ENCODE measurements at places on chromosomes 6 and 20.

GRCh38 chr6:93721386-93722048 is 302.2 kb upstream of the EPHA7 start:
- DNase-seq, result no peak

DNA sequence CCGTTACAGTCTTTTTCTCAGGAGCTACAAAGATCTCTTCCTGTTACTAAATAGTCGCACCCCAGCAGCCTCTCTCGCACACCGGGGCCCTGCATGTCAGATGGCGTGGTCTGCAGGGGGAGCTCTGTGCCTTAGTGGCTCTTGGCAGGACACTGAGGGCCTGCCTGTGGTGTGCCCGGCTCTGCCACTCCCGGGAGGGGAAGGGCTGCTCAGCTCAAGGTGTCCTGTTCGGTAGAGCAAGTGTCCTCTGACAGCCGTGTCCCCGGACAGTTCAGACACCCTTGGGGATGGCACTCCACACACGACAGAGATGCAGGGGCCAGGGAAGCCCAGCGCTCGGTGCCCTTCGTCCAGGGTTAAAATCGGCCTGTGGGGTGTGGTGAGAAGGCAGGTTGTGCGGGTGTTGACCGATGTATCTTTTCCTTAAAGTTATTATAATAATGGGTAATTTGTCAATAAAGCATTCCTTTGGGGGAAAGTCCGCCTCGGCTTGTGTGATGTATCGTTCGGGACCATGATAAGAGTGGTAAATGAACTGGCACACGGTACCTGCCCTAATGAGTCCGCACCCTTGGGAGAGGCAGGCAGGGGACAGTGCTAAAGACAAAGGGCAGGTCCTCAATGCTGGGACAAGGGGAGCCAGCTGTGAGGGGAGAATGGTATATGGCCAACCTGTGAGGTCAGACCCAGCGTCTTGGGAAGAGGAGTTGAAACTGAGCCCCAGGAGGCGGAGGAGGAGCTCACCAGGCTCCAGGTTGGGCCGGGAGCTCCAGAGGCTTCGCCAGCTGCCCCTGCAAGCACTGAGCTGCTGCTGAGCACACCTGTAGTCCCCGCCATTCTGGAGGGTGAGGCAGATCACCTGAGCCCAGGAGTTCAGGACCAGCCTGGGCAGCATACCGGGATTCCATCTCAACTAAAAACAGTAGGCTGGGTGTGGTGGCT is 3.6 kb upstream of the DNAJC5 start:
- no peak for DNase-seq

DNA sequence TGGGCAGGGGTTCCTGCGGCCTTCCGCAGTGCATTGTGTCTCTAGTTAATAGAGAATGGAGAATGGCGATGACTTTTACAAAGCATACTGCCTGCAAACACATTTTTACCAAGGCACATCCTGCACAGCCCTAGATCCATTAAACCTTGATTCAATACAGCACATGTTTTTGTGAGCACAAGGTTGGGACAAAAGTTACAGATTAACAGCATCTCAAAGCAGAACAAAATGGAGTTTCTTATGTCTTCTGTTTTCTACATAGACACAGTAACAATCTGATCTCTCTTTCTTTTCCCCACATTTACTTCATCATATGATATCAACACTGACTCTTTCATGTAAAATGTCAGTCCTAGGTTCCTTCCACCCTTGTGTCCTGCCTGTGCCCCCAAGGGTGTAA is 63.5 kb downstream of the GCNT2 start:
- DNase-seq, result no peak

DNA sequence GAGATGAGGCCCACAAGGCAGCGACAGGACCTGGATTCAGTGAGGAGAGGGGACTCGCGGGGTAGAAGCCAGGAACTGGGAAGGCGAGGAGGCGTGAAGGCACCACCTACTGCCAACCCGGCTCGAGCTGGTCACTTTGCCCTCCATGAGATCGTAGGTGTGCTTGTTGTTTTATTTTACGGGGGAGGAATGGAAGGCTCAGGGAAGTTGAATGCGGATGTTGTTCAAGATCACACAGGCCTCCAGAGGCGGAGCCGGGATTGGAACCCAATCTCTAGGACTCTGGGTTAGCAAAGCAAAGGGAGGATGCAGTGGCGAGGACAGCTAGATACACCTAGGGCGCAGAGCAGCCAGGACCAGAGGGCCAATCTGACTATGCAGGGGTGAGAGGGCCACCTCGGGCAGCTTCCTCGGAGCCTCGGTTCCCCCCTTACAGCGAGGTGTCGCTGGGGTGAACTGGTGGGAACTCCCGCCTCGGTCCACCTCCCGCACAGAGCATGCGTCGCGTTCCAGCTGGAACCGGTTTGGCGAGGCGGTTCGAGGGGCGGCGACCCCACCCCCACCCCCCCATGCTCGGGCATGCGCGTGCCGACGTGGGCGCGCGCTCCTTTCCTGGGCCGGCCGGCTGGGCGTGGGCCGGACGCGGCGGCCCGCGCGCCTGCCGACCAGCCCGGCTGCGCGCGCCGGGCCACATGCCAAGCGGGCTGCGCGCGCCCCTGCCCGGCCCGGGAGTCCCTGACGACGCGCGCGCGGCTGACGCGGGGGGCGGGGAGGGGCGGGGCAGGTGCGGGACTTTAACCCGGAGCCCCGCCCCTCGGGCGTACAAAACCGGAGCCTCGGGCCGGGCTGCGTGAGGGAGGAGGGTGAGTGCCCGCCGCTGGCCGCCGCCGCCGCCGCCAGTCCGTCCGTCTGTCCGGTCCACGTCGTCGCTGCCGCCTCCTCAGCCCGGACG is 80.4 kb upstream of the MYL9 start:
- DNase-seq, result peak; percentile 86

DNA sequence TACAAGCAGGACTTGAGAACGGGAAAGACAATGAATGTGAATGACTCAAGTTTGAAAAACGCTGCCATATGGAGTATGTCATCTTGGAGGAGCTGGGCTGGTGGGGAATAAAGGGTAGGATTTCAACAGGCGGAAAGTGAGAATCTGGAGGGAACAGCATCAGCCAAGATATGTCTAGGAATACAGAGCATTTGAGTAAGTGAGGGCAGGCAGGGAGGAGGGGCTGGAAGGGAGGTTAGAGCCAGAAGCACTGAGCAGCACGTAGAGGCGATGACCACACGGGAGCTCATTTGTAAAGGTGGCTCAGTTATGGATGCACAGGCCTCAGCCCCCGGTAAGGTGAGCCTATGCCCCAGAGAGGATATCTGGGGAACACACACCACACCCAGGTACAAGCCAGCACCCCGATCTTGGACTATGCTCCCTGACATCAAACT is 115.1 kb downstream of the ZMYND8 start:
- no peak for DNase-seq

DNA sequence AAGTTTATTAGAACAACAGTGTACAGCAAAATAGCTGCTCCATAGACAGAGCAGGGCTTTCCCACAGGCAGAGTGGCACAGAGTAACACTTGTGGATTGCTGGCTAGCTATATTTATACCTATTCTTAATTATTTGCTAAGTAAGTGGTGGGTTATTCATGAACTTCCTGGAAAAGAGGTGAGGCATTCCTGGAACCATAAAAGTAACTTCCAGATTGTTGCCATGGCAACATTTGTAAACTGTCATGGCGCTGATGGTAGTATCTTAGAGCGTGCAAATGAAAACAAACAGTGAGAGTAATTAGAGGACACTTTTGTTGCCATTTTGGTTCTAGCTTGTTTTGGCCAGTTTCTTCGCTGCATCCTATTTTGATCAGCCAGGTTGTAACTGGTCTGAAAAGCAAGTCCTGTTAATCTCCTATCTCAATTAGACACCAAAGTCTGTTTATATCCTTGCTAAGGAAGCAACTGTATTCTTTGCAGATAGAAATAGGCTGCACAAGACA is 23.9 kb downstream of the DEFB114 start:
- no peak for DNase-seq

DNA sequence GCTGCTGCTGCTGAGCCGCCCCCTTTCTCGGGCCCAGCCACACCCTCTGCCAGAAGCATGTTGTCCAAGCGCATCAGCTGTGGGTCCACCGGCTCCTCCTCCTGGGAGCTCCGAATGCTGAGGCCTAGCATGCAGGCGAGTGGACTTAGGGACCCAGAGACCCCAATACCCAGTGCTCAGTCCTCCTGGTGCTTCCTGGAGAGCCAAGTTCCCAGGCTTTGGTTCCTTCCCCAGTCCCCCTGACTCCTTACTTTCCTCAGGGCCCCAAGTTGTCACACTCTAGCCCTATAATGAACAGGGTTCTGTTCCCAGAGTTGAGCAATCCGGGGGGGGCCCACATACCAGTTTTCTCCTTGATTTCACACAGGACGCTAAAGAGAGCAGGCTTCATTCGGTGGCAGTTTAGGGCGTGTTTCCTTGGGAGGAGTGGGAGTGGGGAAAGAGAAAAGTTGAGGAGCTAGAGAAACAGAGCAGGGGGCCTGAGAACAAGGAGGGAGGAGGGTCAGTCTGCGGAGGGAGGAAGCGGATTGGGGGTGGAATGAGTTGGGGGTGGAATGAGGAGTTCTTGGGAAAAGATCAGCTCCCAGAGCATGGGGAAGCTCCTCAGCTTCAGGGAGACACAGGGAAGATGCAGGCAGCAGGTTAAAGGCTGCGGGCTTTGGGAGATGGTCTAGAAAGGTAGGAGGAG is 1.5 kb downstream of the PBX2 start:
- peak; percentile 13 for DNase-seq

GRCh38 chr6:30212865-30213666 is at the start of gene TRIM26:
TRIM26 (minus strand) TSS chr6:30213406; CDS start chr6:30199103, 14,303 bp downstream.
- peak; percentile 79 for DNase-seq

DNA sequence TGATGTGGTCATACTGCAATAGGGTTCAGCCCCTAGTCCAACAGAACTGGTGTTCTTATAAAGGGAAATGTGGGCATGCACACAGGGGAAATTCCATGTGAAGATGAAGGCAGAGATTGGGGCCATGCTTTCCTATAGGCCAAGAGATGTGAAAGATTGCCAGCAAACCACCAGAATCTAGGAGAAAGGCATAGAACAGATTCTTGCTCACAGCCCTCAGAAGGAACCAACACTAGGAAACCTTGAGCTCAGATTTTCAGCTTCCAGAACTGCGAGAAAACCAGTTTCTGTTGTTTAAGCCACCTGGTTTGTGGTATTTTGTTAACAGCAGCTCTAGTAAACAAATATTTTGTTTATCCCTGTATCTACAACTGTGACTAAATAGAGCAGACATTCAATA is 197.6 kb upstream of the CITED2 start:
- no peak for DNase-seq

DNA sequence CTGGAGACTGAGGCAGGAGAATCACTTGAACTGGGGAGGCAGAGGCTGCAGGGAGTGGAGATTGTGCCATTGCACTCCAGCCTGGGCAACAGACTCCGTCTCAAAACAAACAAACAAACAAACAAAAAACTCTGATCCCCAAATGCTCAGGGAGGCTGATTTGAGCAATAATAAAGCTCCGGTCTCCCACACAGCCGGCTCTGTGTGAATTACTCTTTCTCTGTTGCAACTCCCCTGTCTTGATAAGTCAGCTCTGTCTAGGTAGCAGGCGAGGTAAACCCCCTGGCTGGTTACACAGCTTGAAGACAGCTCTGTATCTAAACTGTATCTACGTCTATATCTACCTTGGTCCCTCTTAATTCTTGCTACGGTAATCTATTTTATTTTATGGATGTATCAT is 6.4 kb upstream of the SERINC3 start:
- no peak for DNase-seq

DNA sequence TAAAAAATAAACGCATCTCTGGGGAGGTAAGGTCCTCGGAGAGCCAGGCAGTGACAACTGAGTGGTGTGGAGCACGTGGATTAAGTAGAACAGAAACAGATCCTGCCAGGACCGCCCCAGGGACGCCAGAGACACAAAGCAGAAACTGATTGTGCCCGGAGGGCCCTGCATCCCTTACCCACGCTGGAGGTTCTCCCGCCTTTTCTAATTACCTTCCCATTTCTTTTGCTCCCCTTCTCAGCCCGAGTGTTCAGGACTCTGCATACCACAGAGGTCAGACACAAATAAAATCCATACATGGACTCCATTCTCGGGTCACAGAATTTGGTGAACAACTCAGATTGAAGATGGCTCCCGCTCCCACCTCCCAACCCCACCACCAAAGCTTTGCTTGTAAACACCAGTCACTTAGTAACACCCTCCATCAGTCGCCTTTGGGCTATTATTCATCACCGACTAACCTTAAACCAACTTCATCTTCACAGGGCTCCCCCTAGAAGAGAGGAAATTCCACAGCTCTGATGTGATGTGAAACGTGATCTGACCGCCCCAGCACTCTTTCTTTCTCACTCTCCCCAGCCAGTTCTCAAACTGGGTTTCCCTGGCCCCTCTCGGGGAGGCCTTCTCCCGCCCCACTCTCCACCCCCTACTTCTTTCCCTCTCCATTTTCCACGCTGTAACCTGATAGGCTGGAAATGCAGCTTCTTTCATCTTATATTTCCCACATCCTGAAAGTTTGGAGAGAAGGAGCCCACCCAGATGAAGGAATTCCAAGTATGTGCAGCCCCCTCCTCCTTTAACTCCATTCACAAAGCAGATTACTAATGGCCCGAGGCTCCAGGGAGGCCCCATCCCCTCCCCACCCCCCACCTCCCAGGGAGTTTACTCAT is 32.5 kb upstream of the PIM1 start:
- peak; percentile 7 for DNase-seq

DNA sequence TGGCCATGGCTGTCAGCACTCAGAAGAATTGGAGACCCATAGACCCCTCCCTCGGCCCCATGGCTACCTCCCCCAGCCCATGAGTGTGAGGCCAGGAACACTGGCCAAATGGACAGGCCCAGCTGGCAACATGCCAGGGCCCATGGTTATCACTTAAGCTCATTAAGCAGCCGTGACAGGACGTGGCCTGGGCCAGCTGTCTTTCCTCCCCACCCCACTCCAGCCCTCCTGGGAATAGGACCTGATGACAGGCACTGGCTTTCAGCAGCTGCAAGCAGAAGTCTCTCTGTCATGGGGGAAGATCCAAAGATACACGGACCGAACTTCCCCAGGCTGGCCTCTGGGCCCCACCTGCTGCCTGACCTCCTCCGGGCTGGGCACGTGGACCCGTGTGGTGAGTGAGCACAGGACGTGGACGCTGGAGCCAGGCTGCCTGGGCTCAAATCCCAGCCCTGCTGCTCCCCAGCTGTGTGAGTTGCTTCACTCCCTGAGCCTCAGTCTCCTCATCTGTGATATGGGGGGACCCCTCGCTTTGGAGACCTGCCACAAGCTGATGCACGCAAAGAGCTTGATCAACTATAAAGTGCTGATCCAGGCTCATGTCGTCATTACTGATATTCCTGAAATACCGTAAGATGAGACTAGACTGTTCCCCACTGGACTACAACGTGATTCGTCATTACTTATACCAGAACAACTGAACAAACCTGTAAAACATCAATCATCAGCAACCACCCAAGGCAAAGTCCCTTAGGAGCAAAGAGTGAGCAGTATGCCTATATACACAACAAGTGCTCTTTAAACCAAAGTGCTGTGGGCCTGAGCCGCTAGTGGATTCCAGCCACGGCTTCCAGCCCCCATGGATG is 22.0 kb upstream of the VSTM2L start:
- no peak for DNase-seq
